ENCODE measurements at places on chromosomes 3 and 15. TPM values are rescaled to one million over a fixed set of nuclear protein-coding genes. Genes with fewer than 3 reads are reported as not detected.

DNA sequence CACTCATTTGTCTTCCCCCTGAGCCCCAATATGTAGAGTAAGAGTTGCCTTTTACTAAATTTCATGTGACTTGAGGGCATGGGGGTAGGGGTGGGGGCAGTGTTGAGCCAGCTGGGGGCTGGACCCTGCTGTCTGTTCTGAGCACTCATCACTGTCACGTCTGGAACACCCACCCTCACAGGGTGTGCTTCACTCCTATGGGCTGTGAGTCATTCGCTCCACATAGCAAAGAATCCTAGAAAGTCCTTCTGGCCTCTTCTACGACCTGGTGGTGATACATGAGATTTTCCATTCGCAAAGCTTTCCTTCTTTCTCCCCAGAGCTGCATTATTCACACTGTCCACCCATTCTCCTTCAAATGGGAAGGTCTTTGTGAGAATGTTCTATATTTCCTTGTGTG lies 43.6 kb upstream of the MGLL start:
- no peak for DNase-seq

GOLGA8N gene
- 0.74 TPM for polyA plus RNA-seq

GRCh38 chr3:134315286-134316106 lies 58.8 kb downstream of the AMOTL2 start:
- DNase-seq: no peak

ZSCAN29 gene
- polyA plus RNA-seq: 6.4 TPM

GRCh38 chr15:48833526-48834239 lies 22.8 kb upstream of the CEP152 start:
- DNase-seq: no peak

DNA sequence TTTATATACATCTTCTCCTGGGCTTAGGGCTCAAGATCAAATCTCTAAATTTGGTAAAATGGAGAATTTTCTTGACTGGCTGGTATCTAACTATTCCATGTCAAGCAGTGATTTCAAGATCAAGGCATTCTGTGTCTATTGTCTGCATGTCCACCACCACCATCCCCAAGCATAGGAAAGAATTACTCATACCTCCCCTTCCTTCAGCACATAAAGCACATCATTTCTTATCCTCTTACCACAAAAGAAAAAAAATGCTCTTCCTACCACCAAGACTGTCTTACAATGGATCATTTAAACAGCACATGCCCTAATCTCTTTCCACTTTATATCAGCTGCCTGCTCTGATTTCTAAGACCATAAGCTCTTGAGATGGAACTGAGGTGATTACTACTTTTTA lies 470.5 kb upstream of the THBS1 start:
- no peak for DNase-seq

EPHA3 gene
- not detected for polyA plus RNA-seq

DNA sequence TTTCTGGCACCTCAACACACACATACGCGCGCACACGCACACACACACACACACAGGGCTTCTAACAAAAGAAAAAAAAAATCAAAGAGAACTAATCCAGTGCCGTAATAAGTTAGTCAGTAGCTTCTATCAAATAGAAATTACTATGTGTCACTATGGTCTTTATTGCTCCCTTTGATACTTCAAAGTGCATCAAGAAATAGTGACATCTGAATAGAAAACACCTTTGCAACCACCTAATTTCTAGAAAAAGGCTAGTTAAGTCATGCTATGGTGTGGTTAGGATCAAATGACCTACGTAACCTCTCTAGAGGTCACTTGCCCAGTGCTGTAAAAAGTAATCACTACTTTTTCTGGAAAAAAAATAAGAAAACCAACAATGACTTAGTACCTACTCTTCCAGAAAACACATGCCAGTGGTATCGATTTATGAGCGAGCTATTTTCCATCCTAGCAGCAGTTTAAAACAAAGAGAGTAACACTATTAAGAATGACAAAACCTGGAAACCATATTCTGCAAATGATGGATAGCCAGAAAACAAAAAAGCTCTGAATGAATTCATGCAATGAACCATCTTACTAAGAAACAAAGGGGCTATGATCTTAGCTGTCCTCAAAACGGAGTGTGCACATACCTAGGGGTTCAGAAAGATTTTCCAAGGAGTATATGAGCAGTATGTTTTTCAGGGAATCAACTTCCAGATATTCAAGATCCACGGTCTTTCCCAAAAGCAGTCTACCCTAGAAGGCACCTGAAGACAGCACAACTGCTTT lies 6.8 kb downstream of the AVEN start:
- DNase-seq: no peak

- DNase-seq: no peak
Measured at GRCh38 chr15:28921919-28922706, 36.3 kb downstream of the APBA2 start.

DNA sequence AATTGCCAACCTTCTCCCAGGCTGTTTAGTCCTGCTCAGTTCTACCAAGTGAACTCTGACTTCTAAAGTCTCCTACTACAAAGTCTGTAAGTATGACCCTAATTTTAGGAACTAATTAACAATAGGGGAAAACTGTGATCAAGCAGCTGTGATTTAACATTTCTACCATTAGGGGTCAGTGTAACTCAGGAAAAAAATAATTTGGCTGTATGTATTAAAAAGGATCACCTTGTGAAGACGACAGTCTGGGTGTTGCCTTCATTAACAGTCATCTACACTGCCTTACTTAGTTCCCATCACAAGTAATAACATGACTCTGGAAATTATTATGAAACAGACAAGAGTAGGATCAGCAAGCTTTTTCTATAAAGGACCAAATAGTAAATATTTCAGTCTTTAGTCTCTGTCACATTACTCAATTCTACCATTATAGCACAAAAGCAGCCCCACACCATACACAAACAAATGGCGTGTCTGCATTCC lies 4.2 kb upstream of the NPHP3 start:
- peak; percentile 65 for DNase-seq

LIPC gene
- polyA plus RNA-seq: 0.64 TPM

DNA sequence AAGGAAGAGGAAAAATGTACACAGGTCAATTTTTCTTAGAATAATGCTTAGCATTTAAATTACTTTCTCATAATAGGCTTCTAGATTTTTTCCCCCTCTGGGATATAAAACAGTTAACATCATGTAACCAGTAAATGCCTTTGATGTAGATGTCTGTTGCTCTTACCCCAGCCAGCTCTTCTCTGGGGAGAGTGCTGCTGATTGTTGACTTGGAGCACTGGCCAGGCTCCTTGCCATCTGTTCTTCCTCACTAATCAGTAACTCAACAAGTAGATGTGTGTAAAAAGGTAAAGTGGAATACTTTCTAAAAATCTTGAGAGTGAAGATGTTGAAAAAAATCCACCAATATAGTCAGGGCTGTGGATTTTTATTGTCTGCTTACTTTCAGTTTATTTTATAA lies 42.2 kb downstream of the RIOX2 start:
- DNase-seq: no peak

CRYBG3 gene
- 0.15 TPM for polyA plus RNA-seq

IL17RE gene
- 0.16 TPM for polyA plus RNA-seq

GRCh38 chr3:142027300-142027699 lies 122.0 kb downstream of the TFDP2 start:
- DNase-seq: no peak

DNA sequence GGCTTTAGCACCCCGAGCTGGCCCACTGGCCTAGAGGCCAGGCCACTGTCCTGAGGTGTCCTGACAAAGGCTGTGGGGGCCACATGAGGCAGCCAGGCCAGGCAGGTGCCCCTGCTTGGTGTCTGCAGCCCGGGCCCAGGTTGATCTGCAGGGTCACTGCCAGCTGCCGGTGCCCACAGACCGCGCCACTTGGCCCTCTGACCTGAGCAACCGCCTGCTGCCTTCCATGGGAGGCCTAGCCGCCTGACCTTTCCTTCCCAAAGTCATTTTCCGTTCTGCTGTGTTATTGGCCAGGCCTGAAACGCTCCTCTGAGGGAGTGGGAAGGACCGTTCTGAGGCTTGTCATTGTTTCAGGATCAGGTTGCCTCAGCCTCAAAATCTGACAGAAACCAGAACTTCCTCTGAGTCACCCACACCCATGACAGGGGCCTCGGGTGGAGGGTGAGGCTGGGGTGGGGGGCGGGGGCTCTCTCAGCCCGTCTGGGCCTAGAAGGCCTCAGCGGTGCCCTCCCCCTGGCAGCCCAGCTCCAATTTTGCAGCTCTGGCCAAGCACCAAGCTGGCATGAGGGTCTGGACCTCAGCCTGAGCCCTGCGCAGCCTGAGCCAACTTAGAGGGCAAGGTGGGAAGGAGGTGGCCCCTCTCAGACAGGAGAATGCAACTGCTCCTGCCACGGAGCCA lies 140.7 kb upstream of the MEF2A start:
- DNase-seq: peak; percentile 55

DNA sequence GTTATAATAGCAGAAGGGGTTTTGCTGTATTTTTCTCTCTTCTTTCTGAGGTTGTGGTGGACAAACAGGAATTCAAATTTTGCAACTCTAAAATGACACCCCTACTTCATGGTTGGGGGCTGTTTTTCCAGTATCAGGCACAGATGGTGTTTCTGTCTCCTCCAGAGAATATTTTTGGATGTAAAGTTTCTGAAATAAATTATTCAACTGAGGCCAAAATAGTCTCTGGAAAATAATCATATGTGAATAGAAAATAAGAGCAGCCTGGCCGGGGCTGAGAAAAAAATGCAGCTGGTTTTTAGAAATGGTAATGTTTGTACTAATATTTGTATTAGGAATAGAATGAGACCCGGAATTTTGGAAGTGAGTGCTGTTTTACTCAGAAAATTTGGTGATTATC lies 121.3 kb upstream of the ADAMTS9 start:
- no peak for DNase-seq

HSPBAP1 gene
- polyA plus RNA-seq: 5.6 TPM

PLS1 gene
- polyA plus RNA-seq: 4.4 TPM

EPHB1 gene
- polyA plus RNA-seq: not detected

ASB14 gene
- polyA plus RNA-seq: 0.90 TPM

DNA sequence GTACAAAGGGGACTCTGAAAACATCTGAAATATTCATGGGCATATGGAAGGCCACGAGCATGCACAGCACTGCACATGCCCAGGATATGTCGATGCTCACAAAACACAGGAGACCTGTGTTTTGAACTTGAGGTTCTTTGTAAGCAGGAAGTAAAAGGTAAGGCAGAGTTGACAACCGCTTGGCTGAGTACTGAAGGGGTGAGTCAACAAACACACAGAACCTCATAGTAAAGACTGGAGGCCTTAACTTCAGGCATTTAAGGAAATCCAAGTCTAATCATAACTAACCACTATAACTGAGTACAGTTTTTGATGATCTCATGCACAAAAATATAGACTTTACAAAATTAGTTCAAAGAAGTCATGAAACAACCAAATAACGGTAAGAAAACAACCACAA lies 80.6 kb downstream of the MYO9A start:
- no peak for DNase-seq

GRCh38 chr3:46406788-46407611 lies at the start of the genes CCR5AS and CCRL2:
TSS of gene CCR5AS (minus strand) at chr3:46407066.
TSS of gene CCRL2 (plus strand) at chr3:46407259. CDS start at chr3:46408080, 821 bp downstream.
- no peak for DNase-seq

PARP15 gene
- polyA plus RNA-seq: 8.4 TPM

PRTG gene
- polyA plus RNA-seq: not detected

GRCh38 chr15:92159906-92160841 lies 233.5 kb upstream of the ST8SIA2 start:
- DNase-seq: no peak

DNA sequence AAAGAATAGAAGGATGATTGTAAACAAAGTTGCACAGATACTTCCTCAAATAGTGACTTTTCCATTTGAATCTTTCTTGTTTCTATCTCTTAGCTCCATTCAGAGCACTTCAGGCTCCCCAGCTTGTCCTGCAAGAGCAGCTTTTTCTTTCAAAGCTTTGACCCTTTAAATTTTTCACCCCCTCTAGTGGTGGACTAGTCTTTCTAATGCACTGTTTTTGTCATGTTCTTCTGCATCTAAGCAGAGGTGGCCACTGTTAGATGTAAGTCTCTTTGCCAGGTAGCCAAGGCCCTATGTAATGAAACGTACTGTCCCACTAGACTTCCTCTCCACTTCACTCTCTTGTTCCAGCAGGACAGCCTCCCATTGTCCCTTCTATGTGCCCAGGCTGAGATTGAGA lies 74.0 kb upstream of the MANF start:
- DNase-seq: no peak

GRCh38 chr3:177446165-177446601 lies 248.9 kb upstream of the TBL1XR1 start:
- DNase-seq: no peak

DNA sequence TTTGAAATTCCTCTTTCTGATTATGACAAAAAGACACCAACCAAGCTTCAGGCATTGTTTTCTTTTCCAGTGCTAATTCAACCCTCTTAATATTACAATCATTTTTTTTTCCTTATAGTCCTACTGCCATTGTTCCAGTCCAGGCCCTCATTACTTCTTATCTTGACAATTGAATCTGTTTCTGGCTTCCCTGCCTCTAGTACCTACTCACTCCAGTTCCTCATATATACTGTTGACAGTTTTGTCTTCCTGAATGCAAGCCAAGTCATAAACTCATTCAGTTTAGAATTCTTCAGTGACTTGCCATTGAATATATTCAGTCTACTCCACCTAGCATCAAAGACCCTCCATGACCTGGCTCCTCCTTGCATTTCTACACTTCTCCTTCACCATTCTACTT lies 507.4 kb downstream of the FGF12 start:
- DNase-seq: no peak

- no peak for DNase-seq
Measured at GRCh38 chr3:114218578-114219185, 18.7 kb downstream of the ZNF80 start.

GRCh38 chr3:177357352-177358090 lies 160.2 kb upstream of the TBL1XR1 start:
- no peak for DNase-seq

- no peak for DNase-seq
Measured at GRCh38 chr3:188133646-188134045, 20.3 kb upstream of the LPP start.

DNA sequence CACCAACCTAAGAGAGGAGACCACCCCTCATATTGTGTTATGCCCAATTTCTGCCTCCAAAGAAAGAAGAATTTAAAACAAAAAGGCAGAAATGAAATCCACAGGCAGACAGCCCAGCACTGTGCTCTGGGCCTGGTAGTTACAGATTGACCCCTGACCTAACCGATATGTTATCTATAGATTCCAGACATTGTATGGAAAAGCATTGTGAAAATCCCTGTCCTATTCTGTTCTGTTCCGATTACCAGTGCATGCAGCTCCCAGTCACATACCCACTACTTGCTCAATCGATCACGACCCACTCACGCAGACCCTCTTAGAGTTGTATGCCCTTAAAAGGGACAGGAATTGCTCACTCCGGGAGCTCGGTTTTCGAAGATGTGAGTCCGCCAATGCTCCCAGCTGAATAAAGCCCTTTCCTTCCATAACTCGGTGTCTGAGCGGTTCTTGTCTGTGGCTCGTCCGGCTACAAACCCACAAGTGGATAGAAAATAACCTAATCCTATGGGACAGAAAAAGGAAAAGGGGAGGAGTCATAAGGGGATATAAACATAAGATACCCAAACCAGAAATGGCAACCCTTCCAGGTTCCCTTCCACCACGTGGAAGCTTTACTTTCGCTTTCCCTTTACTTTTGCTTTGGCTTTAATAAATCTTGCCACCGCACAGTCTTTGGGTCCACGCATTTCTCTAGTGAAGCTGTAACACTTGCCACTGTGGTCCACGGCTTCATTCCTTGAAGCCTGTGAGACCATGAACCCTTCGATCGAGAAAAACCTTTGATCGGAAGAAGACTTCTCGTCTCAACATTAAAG lies 1.7 kb upstream of the CFAP91 start:
- DNase-seq: no peak

GRCh38 chr15:35557544-35557943 lies 11.6 kb upstream of the DPH6 start:
- DNase-seq: no peak

All from naive thymus-derived CD8-positive, alpha-beta T cell (primary cell).